ENCODE measurements at places on chromosomes 2 and 18.
A peak's percentile ranks its signal among the peaks of the same experiment; 100 is the strongest.

DNA sequence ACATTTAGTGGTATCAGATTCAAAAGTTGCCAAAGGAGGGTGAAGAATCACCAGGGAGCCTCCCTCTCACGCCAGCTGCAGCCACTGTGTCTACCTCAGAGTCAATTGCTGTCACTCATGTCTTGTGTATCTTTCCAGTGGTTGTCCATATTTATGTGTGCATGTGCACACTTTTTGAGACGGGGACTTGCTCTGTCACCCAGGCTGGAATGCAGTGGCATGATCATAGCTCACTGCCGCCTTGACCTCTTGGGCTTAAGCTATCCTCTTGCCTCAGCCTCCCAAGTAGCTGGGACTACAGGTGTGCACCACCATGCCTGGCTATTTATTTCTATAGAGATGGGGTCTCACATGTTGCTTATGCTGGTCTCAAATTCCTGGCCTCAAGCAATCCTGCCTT is 4.0 kb downstream of the MOCOS start:
- no peak for DNase-seq

DNA sequence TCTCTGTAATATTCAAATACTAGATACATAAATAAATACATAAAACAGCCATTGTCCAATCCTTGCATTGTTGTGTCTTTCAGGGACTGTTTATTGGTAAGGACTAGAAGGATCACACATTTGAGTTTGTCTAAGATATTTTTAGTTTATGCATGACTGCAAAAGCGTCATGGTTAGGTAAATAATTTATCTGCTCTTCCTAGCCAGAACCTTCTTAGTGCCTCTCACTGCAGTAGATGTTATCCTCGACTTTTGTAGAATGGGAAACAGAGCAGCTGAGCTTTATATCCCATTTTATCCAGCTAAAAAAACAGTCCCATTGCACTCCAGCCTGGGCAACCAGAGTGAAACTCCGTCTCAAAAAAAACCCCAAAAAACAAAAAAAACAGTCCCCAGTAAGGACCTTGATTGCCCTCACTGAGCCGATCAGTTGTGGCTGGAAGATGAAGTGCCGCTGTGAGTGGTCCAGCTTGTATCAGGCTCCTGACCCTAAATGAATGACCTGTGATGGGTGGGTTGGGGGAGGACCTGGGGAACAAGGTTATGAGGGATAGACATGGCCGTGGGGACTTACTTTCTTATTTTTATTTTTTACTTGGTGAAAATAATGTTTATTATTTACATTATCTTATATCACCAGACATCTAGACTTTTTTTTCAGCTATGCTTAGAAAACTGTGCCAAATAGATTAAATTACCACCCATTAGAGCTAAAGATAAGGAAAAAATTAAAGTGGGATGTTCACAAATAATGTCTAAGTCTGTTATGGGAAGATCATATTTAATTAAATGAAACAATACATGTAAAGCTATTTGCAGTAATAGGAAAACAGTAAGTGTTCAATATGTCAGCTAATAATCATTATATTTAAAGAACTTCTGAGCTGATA is 10.9 kb upstream of the ADAM23 start:
- no peak for DNase-seq

DNA sequence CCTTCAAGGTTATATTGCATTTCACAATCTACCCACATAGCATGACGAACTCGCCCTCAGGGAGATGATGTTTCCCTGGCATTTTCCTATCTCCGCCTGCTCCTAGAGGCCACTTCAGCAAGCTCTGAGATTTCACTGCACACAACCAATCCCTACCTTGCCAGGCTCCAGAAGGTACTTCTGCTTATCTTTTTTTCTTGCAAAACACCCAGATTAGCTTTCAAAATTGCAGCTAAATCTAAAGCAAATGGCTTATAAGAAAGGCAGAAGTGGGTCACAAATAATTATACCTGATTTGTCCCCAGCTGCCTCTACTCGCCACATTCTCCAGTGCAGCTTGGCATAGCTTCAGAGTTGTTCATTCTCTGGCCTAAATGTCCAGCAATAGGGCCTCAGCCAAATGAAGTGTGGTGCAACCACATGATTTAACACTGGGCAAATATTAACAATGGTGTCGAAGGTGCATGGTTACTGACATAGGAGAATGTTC is 32.4 kb upstream of the MRPL19 start:
- no peak for DNase-seq

DNA sequence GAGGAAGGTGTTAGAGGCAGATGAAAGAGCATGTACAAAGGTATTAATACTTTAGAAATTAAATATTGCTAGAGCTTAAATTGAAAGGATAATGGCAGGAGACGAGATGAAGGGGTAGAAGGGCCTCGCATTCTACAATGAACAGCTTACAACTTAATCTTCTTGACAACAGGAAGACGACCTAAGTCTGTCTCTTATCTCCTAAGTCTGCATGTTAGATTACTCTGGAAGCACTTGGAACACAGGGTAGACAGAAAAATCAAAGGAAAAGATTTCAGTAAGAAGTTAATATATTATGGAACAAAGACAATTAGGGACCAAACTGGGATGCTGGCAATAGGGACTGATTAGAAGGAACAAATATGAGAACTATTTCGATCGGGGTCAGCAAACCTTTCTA is 34.9 kb downstream of the SMC6 start:
- no peak for DNase-seq

GRCh38 chr2:153455861-153456260 is 22.7 kb downstream of the RPRM start:
- DNase-seq, result no peak

DNA sequence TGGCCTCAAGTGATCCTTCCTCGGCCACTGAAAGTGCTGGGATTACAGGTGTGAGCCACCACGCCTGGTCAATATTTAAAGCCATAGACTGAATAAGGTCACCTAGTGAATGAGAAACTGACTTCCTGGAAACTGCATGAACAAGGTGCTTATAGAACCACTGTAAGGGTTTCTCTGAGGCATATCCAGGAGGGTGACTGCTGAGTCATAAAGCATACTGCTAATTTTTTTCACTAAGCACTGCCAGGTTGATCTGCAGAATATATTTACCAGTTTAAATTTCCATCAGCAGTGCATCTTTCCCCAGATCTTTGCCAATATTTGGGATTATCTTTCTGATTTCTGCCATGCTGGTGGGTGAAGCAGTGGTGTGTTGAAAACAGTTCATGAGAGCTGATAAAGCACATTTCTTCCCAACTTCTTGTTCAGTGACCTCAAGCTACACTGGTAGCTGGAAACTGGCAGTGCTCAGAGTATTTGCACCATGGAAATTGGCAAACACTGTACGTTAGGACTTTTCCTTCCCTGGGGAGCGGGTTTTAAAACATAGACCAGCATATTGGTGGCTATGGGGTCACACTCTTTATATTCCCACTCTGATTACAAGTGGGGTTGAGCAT is 4.2 kb upstream of the CLIP4 start:
- DNase-seq, result no peak

GRCh38 chr2:32732120-32732519 is 104.3 kb downstream of the TTC27 start:
- DNase-seq, result no peak

DNA sequence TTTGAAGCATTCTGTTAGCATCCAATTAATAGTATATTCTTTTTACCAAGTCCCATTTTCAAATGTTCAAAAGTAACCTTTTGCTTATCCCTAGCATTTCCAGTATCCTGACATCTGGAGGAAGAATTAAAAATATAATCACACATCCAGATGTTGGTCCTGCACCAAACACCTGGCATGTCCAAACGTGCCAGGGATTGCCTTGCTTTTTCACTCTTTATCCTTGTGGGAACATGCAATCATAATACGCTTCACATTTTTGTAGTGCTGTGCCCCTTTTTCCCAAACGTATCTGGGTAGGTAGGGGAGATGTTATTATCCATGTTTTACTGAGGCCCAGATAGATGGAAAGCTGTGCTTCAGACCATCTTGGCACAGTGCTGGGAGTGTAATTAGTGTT is 133.0 kb downstream of the TPGS2 start:
- no peak for DNase-seq

GRCh38 chr2:238847841-238848690 is at the start of gene TWIST2:
Gene TWIST2 (plus strand): TSS chr2:238848085. CDS start chr2:238848216, 131 bp downstream.
- DNase-seq, result no peak

- no peak for DNase-seq
Observed at GRCh38 chr2:211789982-211790381, 748.6 kb downstream of the ERBB4 start.

- DNase-seq, result no peak
Observed at GRCh38 chr2:134201533-134201932, 52.3 kb upstream of the MGAT5 start.

GRCh38 chr18:32730068-32730467 is 42.8 kb downstream of the KLHL14 start:
- no peak for DNase-seq

DNA sequence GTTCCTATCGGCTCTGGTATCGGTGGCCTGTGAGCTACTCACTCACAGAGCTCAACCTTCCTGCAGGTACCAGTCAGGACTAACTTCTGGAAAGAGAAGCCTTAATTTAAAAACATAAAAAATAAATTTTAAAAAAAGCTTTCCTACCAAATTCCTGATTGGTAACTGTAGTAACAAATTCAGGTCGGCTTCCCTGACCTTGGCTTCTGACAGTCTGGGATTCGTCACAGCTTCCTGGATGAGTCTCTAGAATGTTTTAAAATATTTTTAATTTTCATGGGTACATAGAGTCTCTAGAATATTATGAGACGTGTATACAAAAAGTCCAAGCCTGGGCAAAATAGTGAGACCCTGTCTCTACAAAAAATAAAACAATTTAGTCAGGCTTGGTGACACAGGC is 45.0 kb upstream of the MTCL1 start:
- no peak for DNase-seq

- DNase-seq, result no peak
Observed at GRCh38 chr2:133862400-133862977, 294.2 kb upstream of the NCKAP5 start.

DNA sequence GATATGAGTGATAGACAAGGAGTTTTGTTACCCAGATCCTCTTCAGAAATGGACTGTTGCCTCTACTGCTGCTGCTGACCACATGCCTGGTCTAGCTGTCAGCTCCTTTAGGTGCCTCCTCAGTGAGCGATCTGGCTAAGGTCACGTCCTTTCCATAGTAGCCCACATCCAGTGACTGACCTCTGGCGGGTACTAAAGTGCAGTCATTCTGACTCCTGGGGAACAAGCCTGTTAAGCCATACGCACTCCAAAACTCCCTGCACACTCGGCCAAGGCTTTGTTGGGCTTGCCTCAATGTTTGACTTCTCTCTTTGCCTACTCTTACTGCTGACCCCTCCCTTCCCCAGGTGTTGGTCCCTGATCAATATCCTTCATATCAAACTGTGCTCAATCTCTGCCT is 685.2 kb downstream of the IRS1 start:
- no peak for DNase-seq

- DNase-seq, result no peak
Observed at GRCh38 chr2:85380048-85380447, 25.5 kb downstream of the ELMOD3 start.

- DNase-seq, result no peak
Observed at GRCh38 chr18:2714140-2714539, 58.6 kb downstream of the SMCHD1 start.

GRCh38 chr2:38076152-38076709 is 280 bp upstream of the CYP1B1 start:
- DNase-seq, result peak; percentile 57

DNA sequence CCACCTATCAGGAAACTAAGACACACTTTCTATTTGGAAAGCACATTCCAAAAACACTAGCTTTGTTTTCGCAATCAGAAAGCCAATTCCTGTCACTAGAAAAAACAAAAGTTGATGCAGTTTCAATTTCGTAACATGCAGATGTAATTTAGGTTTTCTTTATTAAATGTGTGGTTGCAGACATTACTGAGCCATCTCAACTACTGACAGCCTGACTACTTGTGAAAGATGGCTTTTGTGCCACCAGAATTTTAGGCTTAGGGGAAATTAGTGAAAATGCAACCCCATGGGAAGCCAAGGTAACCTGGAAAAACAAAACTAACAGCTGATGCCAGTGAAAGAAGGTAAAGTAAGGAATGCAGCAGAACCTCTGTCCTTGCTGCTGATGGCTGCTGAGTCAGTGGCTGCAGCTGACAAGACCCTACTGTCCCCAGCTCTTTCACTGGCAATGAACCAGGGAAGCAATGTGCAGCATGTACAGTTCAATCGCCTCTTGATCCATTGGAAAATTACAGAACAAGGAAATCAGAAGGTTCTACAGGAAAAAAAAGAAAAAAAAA is 34.9 kb downstream of the FEZ2 start:
- DNase-seq, result no peak

DNA sequence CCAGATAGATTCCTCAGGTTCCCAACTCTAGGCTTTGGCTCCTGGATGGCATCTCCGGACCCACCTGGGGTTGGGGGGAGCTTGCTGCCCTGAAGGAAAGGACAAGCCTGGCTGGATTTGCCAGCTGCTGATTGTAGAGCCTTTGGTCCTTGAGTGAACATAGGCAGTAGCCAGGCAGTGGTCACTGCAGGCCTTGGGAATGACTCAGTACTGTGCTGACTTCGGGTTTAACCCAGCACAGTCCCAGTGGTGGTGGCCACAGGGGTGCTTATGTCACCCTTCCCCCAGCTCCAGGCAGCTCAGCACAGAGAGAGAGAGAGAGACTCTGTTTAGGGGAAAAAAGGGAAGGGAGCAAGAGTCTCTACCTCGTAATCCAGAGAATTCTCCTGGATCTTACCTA is 27.7 kb upstream of the ACTR2 start:
- no peak for DNase-seq

- DNase-seq, result no peak
Observed at GRCh38 chr2:134689315-134689714, 29.5 kb downstream of the TMEM163 start.

- DNase-seq, result no peak
Observed at GRCh38 chr2:70673041-70673647, 94.9 kb downstream of the ADD2 start.

GRCh38 chr2:48525269-48525943 is 4.5 kb upstream of the STON1 start:
- no peak for DNase-seq

DNA sequence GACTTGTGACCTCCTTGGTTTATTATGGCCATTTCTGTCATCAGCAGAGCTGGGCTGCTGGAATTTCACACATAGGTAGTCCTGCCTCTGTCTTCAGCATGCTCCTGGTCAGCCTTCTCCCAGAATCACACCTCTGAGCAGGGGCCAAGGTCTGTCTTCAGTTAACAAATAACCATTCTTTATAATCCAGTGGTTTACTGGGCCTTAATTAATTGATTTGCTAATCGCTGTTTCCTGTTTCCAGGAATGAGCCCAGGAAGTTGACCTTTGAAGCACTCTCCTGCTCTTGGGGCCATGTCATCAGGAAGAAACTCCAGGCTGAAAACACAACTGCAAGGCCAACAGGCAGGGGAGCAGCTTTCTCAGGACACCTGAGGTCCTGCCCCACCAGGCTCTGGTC is 278.5 kb downstream of the SRBD1 start:
- DNase-seq, result no peak
